ENCODE measurements at places on chromosomes 3 and 15.

DNA sequence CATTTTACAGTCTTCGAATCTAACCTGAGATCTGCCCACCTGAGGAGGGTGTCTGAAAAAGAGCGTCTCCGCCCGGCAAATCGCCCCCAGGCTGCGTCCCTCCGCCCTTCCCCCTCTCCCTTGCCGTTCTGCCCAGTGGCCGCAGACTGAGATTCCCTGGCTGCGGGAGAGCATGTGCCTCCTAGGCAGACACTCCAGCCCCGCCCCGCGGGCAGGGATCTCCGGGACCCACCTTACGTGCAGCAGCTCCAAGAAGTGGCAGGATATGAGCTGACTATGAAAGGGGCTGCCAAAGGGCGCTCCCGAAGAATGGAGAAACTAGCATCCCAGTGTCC lies 2.7 kb upstream of the WNT5A start:
- no peak for DNase-seq

- no peak for DNase-seq
These were observed 61.0 kb downstream of the LRIG1 start for GRCh38 chr3:66439666-66440344.

DNA sequence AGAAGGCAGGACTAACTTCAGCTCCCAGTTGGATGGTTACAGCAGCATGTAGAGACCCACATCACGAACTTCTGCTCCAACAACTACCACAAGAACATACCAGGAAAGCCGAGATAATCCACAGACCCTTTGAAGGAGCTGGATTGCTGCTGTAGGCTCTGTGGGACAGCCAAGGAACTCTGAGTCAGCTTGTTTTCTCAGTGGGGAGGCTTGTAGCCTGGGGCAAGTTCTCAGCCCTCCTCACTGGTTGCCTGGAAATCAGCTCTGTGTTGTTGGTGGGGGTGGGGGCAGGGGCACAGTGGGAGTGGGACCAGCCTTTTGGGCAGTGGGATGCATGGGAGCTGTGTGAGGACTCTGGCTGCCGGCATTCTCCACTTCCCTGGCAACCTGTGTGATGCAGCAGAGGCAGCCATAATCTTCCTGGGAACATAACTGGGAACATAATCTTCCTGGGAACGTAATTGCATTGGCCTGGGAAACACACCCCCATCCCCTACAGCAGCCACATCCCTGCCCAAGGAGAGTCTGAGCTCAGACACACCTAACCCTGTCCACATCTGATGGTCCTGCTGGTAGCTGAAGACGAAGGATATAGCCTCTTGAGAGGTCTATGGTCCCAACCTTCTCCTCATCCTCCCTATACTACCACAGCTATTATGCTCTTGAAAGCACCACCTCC lies 153.1 kb downstream of the PEAK1 start:
- no peak for DNase-seq

- DNase-seq: no peak
These were observed 93.5 kb downstream of the WDR72 start for GRCh38 chr15:53665930-53666329.

All from activated naive CD4-positive, alpha-beta T cell (primary cell).